LoVo (cell line): ENCODE measurements at places on chromosomes 2 and 18.

DNA sequence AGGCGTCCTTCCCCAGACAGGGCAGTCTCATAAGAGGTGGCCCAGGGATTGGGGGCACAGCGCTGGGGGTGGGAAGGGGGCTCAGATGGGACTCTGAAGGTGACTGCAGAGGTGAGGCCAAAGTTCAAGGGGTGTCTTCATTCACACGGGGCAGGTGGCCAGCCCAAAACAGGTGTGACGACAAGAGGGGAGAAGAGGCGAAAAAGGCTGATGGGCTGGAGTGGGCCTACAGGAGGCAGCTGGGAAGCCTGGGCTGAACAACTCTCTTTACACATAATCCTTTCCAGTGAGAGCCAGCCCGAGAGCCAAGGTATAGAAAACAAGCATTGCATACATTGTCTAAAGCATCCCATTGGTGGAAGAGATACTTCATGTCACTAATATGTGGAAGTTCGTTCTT, 130.9 kb upstream of the ASB18 start:
- DNase-seq, result no peak

GRCh38 chr2:54429811-54430551, 26.1 kb upstream of the SPTBN1 start:
- no peak for DNase-seq

- peak; percentile 67 for DNase-seq
Measured at GRCh38 chr2:204691911-204692510, 146.7 kb downstream of the PARD3B start.

DNA sequence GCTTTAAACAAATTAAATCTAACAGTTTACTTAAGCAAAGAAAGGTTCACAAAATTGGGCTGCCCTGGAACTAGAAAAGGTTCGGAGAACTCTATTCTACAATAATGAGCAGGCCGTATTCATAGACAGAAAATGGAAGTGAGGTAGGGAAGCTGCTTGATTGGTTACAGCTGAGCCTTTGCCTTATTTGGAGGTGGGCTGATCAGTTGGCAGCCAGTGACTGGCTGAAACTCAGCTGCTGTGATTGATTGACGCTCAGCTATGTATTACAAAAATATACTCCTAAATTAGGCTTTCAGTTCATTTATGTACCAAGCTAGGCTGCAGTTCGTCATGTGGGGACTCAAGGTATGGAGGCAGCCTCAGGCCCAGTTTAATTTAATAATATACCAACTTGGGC, 42.3 kb upstream of the TTR start:
- no peak for DNase-seq

DNA sequence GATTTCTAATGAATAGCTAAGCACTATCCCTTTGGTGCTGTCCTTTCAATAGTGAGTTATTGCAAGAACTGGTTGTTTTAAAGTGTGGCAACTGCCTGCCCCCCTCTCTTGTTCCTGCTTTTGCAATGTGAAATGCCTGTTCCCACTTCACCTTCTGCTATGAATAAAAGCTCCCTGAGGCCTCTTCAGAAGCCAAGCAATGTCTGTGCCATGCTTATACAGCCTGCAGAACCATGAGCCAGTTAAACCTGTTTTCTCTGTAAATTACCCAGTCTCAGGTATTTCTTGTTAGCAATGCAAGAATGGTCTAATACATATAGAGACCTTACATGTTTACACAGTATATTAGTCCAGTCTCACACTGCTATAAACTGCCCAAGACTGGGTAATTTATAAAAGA, 15.0 kb upstream of the METTL21A start:
- no peak for DNase-seq

- DNase-seq, result no peak
Measured at GRCh38 chr2:120538691-120539423, 192.9 kb downstream of the INHBB start.

- DNase-seq, result no peak
Measured at GRCh38 chr2:231455222-231455621, 9.1 kb downstream of the NCL start.

DNA sequence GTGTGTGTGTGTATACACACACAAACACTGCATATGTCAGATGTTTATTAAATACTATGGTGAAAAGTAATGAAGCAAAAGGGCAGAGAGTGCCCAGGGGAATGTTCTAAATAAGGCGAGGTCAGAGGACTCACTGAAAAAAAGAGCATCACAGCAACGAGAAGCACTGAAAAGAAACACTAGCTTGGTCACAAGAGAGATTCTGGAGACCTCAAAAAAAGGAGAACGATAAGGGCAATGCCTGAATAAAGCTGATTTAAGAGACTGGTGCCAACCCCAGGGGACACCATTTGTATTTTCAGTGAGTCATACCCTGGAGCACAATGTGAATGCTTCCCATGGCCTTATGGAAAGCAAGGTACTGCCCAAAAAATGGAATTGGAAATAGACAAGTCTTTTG, 14.5 kb downstream of the SLC40A1 start:
- no peak for DNase-seq

DNA sequence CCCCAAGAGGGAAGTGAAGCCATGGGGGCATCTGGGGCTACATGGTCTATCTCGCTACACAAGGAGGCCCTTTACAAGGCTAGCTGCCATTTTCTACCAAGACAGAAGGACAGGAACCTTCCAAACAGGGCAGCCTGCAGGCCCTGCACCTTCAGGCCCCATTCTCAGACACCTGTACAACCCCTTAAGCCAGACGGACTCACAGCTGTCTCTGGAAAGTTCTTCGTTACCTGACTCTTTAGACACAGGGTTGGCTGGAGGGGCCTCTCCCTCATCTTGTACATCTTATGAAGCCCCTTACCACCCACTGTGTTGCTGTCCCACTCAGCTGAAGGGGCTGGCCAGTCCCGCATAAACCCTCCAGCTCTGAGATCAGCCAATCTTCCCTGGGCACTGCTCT, 17.2 kb downstream of the TMEM127 start:
- no peak for DNase-seq

- no peak for DNase-seq
Measured at GRCh38 chr2:151302404-151302803, 12.9 kb upstream of the NMI start.

- DNase-seq, result no peak
Measured at GRCh38 chr2:152890736-152891135, 172.3 kb downstream of the ARL6IP6 start.

DNA sequence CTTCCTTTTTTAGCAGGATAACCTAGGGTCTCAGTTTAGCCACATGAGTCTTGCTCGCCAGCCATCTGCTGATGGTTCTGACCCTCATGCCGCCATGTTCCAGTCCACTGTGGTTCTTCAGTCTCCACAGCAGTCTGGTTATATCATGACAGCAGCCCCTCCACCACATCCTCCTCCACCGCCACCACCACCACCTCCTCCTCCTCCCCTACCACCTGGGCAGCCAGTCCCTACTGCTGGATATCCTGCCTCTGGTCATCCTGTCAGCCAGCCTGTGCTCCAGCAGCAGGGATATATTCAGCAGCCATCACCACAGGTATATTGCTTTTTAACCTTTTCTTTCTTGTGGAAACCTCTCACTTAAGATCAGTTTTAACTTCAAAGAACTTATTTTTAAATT, 89.9 kb upstream of the UBXN4 start:
- no peak for DNase-seq

DNA sequence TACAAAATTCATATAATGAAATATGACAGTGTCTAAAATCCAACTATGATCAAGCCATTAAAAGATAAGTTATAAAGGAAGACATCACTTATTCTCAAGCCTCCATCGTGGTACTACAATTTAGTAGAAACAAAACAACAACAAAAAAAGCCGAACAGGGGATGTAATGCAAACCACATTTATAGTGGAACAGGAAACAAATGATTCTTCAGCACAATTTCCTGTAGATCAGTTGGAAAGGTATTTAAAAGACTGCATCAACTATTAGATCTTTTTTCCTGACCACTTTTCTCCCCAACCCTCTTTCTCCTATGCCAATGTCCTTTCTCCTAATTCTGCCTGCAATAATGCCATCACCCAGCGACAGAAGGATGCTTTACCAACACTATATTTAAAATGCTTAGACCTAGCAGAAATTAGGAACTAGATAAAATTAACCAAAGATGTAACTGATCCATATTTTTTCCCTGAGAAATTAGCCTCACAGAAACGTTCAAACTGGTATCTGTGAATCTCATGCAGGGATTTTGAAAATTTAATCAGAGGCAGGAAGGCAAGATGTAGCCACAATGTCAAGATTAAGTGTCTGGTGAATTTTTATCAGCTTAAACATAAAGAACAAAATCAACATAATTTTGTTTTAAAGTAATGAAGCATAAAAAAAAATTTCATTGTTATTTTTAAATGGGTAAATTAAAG, 271.4 kb downstream of the TCF4 start:
- no peak for DNase-seq

- DNase-seq, result no peak
Measured at GRCh38 chr2:144372410-144373080, 147.4 kb downstream of the ZEB2 start.

GRCh38 chr2:33214436-33214835, 262.0 kb upstream of the RASGRP3 start:
- DNase-seq, result no peak

GRCh38 chr2:222656526-222657446, 894 bp upstream of the FARSB start:
- DNase-seq, result no peak

DNA sequence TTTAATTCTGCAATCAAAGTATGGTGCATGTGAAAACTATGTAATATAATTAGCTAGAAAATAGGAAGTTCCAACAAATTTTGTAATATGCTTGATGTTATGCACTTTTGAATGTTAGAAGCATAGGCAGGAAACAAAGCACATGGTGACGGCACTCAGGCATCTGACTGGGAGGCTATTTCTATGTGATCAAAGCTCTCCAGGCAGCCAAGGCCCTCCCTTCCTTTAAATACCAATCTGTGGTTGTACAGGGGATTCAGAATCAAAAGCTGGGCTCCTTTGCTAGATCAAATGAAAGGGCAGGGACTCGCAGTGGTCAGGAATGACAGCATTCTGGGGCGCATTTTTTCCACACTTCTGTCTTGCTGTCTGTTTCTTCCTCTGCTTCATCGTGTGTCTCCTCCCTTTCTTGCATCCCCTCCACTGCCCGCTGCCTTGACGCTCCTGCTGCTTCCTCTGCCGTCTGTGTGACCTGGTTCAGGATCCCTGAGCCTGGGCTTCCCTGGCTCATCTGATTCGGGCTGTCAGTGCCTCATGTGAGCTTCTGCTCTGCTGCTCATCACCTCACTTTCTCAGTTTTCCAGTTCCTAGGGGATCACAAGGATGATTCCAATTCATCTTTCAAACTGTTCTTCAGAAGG, 30.9 kb downstream of the TMEM182 start:
- no peak for DNase-seq

DNA sequence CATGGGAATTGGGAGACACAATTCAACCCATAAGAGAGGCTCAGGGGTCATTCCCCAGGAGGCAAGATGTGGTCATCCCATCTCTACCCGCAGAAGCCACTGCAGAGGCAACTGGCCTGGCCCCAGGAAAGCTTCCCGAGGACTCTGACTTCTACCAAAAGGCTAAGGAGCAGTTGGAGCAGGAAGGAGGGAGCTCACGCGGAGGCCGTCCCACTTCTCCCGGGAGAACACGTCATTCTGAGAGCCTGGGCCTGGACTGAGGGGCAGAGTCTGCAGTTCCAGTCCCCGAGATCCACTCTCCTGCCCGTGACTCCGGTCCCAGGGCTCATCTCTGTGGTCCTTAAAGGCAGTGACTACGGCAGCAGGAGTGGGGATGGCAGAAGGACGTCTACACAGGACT, 69.0 kb upstream of the TAF1B start:
- DNase-seq, result no peak

DNA sequence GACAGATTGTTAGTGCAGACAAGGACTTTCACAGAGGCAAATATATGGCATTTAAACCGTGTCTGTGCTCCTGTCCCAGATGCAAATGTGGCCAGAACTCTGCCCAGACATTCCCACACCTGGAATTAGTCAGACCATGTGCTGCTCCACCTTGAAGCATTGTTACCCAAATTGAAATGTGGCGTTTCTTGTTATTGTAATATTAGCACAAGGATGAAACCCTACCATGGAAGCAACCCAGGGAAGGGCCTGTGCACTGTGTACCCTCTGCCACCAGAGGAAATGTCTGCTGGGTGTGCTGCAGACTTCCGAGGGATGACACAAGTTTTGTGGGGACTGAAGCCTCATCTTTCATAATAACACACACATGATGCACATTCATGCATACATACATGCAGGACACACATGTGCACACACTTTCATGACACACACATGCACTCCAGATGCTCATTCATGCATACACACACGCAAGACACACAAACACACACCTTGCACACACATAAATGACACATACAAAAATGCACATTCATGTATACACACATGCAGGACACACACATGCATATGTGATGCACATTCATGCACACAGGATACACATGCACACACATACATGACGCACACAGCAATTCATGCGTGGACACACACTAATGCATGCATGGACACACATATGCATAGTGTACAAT, 133.2 kb upstream of the SNTG2 start:
- no peak for DNase-seq

DNA sequence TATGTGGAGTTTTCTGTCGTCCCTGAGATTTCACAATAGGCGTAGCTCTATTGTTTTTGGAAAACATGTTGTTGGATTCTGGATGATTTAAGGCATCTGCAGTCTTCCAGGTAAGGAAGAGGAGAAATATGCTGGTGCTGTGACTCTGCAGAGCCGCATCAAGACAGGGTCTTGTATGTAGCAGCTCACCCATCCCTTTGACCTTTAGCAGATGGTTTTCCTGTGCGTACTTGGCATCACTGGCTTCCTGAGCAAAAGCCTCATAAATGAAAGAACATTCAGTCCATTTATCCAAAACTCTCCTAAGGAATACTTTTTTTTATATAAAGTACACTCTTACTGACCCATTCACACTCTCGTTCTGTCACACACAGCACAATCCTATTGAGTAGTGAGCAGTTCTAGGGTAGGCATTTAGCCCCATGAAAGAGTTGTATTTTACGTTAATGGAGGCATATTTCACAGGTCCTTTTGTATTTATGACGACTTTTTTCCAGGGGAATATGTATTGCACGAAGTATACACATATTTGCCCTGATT, 443.9 kb downstream of the STK39 start:
- no peak for DNase-seq
